AG04450 (cell line): ENCODE measurements at places on chromosomes 11 and 22.

GRCh38 chr11:24496386-24496735 is 492 bp upstream of the LUZP2 start:
- DNase-seq, result no peak

DNA sequence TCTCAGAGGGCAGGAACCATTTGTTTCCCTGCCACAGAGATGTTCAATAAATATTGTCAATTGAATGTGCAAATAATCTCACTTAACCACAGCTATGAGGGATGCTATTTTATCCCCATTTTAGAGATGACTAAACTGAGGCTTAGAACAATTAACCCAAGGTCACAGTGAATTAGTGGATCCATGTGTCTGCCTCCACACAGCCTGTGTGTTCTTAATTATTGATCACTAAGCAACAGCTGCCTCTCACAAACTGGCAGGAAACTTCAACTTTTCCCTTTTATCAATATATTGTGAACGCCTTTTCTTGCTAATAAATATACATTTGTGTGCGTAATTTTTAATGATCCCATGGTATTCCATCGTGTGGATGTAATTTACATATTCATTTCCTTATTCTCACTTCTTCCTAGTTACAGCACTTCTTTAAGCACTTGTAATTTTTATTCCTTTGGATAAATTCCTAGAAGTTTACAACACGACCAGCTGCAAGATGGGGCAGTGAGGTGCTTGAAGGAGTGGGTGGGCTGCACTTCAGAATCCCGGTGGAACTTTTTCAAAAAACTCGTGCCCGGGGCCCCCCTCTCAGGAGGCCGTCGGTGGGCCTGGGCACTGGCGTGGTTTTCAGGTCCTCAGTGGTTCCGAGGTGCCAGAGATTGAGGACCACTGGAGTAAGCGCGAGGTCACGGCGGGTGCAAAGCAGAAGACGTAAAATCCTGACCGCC is 915 bp upstream of the SREBF2 start:
- no peak for DNase-seq

GRCh38 chr11:1879342-1879940 is 12.3 kb downstream of the PRR33 start:
- no peak for DNase-seq

DNA sequence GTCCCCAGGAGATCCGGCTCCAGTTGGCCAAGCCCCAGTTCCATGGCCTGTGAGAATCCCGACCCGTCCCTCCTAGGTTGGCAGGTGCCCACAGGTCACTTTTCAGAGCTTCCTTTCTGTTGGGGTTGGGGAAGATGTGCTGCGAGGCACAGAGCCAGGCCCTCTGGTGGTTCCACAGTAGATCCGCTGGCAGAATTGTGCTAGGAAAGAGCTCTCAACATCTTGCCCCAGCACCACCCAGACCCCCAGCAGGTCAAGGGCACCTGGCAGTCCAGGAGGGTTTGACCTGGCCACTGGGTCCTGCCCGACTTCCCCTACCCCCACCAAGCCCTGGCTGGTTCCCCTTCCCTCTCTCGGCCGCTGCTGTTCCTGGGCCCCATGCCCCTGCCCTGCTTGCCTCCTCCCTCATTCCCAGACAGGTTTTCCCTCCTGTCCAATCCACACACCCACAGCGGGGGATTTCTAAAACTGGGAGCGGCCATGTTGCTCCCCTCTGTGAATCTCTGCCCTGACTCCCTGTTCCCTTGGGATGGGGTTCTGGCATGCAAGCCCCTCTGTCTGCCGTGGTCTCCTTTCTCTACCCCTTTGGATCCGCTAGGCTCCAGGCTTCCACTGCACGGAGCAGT is 26.2 kb upstream of the GCAT start:
- DNase-seq, result no peak

- DNase-seq, result no peak
Measured at GRCh38 chr11:103826856-103827255, 209.6 kb upstream of the DDI1 start.

- no peak for DNase-seq
Measured at GRCh38 chr11:134260503-134260902, 7.1 kb downstream of the ACAD8 start.

GRCh38 chr11:115676206-115676605 is 172.0 kb upstream of the CADM1 start:
- DNase-seq, result no peak

- DNase-seq, result no peak
Measured at GRCh38 chr11:56624661-56625110, 10.0 kb upstream of the OR5M1 start.

DNA sequence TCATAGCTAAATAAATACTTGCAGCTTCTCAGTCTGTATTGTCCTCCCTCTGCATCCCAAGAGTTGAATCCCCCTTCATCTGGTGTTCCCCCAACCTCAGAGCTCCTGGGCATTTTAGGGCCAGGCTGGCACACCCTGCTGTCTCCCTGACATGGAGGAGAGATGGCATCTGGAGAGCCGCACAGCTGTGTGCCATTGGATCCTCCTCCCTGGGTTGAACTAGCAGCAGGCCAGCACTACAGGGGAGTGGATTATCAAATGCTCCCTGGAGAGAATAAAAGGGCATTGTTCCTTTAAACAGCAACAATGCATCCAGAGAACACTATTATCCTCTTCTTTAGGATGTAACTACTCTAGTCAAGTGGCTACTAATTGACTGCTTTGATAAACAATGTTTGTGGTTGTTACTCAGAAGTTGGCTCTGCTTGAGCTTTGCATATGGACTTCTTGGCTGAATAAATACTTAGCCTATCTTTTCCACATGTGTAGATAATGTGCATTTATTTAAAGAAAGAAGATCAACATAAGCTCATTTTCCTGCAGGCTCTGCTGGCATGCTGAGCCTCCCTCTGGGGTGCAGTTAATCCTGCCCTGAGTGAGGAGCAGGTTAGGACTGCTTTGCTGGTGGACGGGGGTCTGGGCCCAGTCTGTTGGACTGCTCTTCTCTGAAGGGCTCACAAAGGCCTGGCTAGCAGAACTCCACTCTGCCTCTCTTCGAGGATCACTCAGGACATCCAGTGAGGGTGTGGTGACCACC is 897.2 kb downstream of the TBC1D22A start:
- no peak for DNase-seq

DNA sequence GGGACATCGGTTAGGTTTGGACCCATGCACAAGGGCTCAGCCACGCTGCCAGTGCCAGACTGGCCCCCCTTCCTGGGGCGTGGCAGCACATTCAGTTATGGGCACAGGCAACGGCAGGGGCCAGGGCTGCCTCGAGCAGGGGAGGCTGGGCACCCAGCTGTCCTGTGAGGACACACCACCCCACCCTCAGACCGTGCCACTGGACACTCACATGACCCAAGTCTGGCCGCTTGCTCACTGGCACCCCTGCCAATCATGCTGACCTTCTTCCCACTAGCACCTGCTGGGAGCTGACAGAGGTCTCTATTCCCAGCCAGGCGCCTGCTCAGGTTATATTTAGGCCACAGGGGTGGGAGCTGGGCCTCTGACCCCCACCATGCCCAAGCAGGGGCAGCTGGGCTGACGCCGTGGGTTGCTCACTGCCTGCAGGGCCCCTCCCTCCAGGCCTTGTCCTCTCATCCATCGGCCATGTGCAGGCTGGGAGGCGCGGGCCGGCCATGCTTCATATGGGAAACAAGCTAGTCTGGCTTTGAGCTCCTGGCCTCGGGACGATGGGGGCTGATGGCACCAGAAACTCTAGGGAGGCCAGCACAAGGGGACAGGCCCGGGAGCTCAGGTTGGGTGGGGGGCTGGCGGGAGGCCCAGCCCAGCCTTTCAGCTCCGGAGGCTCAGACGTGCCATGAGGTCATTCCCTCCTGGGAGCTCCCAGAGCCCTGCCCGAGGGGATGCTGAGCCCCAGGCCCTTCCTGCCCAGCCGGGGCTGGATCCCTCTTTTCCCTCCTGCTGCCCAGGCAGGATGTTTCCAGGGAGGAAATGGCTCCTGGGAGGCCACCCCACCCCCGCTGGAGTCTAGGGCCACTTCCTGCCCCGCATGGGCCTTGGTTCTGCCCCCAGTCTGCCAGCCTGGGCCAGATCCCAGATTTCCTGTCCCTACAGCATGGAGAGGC is 15.2 kb upstream of the TBX1 start:
- no peak for DNase-seq

- DNase-seq, result no peak
Measured at GRCh38 chr11:19382131-19382611, 141.4 kb upstream of the E2F8 start.

GRCh38 chr22:47423861-47424820 is 661.7 kb downstream of the TBC1D22A start:
- no peak for DNase-seq

- DNase-seq, result no peak
Measured at GRCh38 chr22:28801845-28802594, 1.7 kb upstream of the XBP1 start.

DNA sequence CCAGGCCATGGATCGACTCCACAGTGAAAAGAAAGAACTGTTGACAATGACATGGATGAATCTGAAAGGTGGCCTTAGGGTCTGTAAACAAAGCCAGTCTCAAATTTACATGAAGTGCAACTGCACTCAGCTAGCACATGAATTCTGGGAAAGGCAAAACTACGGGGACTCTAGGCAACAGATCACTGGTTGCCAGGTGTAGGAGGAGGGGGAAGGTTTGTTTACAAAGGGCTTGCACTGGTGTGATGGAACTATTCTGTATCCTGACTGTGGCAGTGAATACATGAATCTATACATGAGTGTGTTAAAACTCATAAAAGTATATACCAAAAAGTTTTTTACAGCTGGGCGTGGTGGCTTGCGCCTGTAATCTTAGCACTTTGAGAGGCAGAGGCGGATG is 27.3 kb downstream of the ALX4 start:
- DNase-seq, result no peak

- no peak for DNase-seq
Measured at GRCh38 chr11:95360377-95361075, 129.5 kb upstream of the SESN3 start.

DNA sequence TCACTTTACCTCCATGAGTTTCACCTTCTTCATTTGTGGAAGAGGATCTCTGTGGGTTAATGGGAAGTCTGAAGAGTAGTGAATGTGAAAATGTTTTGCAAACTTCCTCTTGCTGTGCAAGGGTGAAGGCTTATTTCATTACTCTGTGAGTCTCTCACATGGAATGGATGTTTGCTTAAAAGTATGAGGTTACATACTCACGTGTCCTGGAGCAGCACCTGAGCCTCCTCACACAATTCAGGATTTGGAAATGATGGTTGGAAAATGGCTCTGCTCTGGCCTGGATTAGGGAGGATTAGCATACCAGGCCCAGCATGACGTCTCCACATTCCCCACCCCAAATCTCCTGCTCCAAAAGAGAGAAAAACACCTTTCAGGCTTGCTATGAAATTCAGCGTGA is 4.8 kb downstream of the GRAMD1B start:
- no peak for DNase-seq

- no peak for DNase-seq
Measured at GRCh38 chr22:28171712-28172111, 252.7 kb upstream of the PITPNB start.

- no peak for DNase-seq
Measured at GRCh38 chr11:92843455-92843854, 126.0 kb upstream of the MTNR1B start.

DNA sequence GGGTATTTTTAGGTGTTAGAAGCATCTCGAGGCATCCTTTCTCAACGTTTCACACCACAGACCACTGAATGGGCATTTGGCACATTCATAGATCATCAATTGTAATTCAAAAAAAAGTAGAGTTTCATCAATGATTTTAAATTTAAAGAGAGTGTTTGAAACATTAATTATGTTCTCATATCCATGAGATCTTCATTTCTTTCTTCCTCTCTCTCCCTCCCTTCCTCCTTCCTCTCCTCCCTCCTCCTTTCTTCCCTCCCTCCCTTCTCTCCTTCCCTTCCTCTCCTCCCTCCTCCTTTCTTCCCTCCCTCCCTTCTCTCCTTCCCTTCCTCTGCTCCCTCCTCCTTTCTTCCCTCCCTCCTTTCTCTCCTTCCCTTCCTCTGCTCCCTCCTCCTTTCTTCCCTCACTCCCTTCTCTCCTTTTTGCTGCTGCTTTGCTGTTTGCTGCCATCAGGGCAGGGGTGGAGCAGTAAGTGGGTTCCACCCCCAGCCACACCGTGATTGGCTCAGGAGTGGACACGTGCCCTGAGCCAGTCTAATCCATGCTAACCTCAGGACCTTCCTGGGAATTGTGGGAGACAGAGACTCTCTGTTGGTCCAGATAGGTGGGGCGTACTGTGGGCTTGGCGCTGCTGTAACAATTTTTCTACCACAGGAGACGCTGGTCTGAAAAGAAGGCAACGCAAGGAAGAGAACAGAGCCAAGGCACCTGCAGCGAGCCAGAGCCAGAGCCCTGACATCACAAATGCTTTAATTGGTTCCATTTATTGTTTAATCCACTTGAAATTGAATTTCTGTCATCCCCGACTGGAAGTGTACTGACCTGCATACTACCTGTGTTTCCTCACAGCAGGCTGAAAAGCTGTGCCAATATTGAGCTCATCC is 33.7 kb upstream of the APOBEC3A start:
- DNase-seq, result peak; percentile 64

GRCh38 chr22:37052386-37053309 is 1.1 kb downstream of the KCTD17 start:
- DNase-seq, result no peak

DNA sequence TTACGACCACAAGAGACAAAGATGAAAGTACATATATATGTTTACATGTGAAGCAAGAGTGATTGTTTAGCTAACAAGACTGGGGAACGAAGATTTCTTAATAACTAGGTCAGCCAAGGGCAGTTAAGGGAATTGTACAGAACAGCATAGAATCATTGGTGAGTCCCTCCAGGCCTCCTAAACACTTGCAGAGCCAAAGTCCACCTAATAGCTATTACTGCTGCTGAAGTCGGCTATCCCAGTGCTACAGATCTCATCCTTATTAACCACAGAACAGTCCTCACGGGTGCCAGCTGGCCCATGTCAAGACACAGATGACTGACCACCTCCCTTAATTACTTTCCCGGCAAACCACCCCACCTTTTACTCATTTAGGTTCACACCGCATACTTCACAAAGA is 68.5 kb upstream of the OPCML start:
- DNase-seq, result no peak

GRCh38 chr11:33967451-33967850 is 75.6 kb upstream of the LMO2 start:
- no peak for DNase-seq

DNA sequence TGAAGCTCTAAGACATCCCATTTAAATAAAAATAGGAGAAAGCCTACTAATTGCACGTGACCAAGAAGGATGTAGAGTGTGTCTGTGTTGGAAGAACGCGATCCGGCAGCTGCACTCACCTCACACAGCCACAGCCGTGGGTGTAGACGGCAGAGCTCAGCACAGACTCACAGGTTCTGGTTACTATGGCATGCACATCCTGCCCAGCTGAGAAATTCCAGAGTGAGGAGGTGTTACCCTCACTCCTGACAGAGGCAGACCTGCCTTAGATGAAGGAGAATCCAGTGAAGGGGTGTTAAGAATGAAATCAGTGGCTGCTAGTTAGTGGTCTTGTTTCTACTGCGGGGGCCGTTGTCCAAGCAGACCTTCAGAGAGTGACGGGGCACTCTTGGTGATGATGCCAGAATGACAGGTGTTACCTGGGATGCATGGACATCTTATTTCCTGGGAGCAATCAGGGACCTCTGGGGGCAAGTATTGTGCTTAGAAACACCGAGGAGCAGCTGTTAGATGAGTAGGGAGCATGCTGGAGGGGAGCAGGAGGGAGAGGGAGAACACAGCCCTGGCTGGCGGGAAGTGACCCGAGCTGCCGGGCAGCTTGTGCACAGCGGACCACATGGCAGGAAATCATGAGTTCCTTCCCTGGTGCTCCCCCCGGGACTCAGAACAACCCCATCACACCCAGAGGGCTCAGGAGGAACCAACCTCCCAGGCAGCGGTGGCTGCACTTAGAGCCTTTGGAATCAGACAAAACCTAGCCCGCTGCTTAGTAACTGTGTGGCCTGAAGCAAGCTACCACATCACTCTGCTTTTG is 12.3 kb downstream of the KCNJ5 start:
- no peak for DNase-seq

GRCh38 chr11:60367009-60367408 is 11.3 kb upstream of the MS4A7 start:
- DNase-seq, result no peak
